Trophoblast cell (in vitro differentiated cells and primary cell): ENCODE measurements at places on chromosomes 1 and 21.

- H3K36me3 ChIP-seq: no peaks in the 10 kb centered on the region
- DNase-seq: peak; percentile 67
- H3K27me3 ChIP-seq: no peaks in the 10 kb centered on the region
- peaks cover 2% of the 10 kb centered on the region for H3K4me1 ChIP-seq
- H3K4me3 ChIP-seq: no peak overlapping the region
Observed at GRCh38 chr1:94607398-94607797, 65.8 kb upstream of the F3 start.

DNA sequence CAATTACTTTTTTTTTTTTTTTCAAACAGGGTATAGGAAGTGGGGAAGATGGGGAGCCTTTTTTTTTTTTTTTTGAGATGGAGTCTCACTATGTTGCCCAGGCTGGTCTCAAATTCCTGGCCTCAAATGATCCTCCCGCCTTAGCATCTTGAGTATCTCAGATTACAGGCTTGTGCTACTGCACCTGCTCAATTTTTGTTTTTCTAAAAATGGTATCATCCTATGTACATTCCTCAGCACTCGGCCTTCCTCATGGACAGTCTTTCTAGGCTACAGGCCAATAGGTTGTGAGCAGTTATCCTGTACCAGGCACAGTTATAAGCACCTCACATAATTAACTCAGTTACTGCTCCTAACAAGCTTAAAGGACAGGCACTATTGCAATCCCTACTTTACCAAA is 132.1 kb upstream of the EDN2 start:
- no peaks in the 10 kb centered on the region for H3K36me3 ChIP-seq
- no peak for DNase-seq
- H3K4me1 ChIP-seq: no peaks in the 10 kb centered on the region
- no peak overlapping the region for H3K27ac ChIP-seq
- H3K27me3 ChIP-seq: no peaks in the 10 kb centered on the region
- no peak overlapping the region for H3K4me3 ChIP-seq

GRCh38 chr1:35532497-35533223 is 24.5 kb downstream of the KIAA0319L start:
- H3K4me1 ChIP-seq: no peaks in the 10 kb centered on the region
- no peak overlapping the region for H3K27ac ChIP-seq
- no peak overlapping the region for H3K4me3 ChIP-seq
- H3K36me3 ChIP-seq: peaks cover 10% of the 10 kb centered on the region

DNA sequence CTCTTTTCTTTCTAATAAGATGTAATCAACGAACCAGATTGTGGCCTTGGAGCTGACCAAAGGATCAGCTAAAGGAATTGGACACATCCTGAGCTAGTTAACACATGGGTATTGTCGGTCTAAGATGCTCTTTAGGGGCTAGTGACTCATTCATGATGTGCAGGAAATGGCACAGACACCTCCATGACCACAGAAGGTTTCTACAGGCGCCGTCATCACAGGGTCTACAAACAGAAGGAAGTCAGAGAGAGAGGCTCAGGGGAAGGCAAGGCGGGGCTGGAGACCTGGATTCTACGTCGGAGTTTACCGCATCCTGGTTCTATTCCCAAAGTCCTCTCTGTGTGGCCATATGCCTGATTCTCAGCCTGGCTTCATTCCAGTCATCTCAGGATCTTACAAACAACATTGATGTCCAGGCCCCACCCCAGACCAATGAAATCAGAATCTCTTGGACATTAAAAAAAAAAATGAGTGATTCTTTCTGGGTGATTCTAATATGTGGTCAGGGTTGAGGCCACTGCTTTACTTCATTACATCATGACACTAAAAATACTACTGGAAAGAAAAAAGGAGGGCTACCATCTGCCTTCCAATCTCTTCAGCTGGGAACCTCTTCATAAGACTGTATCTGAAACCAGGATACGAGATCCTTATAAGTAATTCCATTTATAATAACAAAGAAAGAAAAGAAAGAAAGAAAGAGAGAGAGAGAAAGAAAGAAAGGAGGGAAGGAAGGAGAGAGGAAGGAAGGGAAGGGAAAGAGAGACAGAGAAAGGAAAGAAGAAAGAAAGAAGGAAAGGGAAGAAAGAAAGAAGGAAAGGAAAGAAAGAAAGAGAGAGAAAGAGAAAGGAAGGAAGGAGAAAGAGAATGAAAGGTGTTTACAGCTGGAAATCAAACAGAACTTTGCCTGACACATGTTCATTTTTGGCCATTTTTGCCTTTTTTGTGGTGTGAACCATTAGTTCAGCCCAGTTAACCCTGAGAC is 11.6 kb upstream of the KCNJ15 start:
- H3K4me3 ChIP-seq: no peak overlapping the region
- no peaks in the 10 kb centered on the region for H3K27me3 ChIP-seq
- no peak overlapping the region for H3K27ac ChIP-seq
- no peak for DNase-seq
- peaks cover 10% of the 10 kb centered on the region for H3K4me1 ChIP-seq

DNA sequence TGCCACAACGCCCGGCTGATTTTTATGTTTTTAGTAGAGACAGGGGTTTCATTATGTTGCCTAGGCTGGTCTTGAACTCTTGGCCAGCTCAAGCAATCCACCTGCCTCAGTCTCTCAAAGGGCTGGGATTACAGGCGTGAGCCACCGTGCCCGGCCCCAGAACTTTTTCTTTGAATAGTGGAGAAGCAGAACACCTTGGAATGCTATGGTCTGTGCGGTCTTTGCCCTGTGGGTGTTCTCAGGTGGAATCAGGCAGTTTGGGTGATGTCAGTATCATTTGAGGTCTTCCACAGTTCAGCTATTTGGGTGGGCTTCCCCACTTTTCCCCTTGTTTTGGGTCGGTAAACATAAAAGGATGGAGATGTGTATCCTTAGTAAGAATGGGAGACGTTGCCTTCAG is 17.6 kb downstream of the CAMTA1 start:
- H3K36me3 ChIP-seq: no peaks in the 10 kb centered on the region
- H3K27ac ChIP-seq: no peak overlapping the region
- H3K4me3 ChIP-seq: no peak overlapping the region
- H3K4me1 ChIP-seq: peaks cover 5% of the 10 kb centered on the region
- DNase-seq: no peak
